ENCODE measurements at places on chromosomes 5 and 9.

- no peaks in the 10 kb centered on the region for H3K4me1 ChIP-seq
- H3K27me3 ChIP-seq: no peaks in the 10 kb centered on the region
- no peak overlapping the region for H3K27ac ChIP-seq
- peak; percentile 38 for DNase-seq
- H3K4me3 ChIP-seq: no peak overlapping the region
Measured at GRCh38 chr9:112341730-112342129, 8.3 kb upstream of the PTBP3 start.

DNA sequence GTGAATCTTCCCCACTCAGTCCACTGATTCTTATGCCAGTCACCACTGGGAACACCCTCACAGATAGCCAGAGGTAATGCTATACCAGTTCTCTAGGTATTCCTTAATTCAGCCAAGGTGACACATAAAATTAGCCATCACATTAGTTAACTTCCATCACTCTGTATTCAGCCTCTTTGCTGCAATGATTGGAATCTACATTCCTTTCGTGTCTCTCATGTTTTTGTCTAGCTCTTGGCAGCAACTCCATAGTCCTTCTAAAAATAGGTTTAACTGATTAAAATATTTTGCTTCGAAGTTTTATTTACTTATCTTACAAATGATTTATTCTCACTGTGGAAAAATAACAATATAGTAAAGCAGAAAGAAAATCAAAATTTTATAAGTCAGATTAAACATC, 19.6 kb upstream of the RNF20 start:
- H3K4me1 ChIP-seq: no peaks in the 10 kb centered on the region
- H3K4me3 ChIP-seq: no peak overlapping the region
- H3K27ac ChIP-seq: no peak overlapping the region
- no peaks in the 10 kb centered on the region for H3K27me3 ChIP-seq

GRCh38 chr5:134556994-134557393, 31.5 kb downstream of the JADE2 start:
- H3K27ac ChIP-seq: no peak overlapping the region
- no peak overlapping the region for H3K4me3 ChIP-seq
- H3K27me3 ChIP-seq: no peaks in the 10 kb centered on the region
- no peaks in the 10 kb centered on the region for H3K36me3 ChIP-seq
- no peak for DNase-seq
- H3K4me1 ChIP-seq: no peaks in the 10 kb centered on the region

DNA sequence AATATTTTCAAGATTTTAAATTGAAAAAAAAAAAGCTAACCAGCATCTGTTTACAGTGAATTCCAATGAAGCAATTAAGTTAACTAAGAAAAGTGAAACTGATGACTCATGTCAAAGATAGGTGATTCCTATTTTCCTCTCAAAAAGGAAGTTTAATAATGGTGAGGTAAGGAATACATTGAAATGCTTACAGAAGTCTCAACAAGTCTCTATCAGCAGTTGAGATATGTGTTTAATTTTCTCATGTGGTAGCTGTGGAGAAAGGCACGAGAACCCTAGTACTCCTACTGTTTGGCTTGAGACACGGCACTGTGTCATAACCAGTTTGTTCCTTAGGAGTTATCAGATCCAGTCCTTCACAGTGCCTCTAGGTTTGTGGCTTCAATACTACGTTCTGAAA, 114.5 kb downstream of the SLC25A46 start:
- H3K4me1 ChIP-seq: no peaks in the 10 kb centered on the region
- H3K27me3 ChIP-seq: no peaks in the 10 kb centered on the region
- no peaks in the 10 kb centered on the region for H3K36me3 ChIP-seq
- H3K27ac ChIP-seq: no peak overlapping the region
- no peak overlapping the region for H3K4me3 ChIP-seq

DNA sequence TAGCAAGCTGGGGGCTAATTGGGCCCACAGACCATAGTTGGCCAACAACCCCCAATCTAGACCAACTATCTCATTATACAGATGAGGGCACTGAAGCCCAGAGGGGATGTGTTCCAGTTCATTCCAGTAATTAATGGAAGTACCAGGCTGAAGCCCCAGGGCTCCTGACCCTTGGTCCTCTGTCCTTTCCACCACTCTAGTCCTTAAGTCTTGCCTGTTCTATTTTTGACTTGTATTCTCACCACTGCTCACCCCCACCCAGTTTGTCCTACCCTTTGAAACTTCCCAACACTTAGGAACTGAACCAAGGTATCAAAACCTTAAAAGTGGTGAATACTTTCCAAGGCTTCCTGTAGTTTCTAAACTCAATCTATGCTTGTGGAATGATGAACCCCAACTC, 407.4 kb downstream of the ENC1 start:
- no peak overlapping the region for H3K4me3 ChIP-seq
- H3K36me3 ChIP-seq: no peaks in the 10 kb centered on the region
- no peaks in the 10 kb centered on the region for H3K4me1 ChIP-seq
- H3K27me3 ChIP-seq: no peaks in the 10 kb centered on the region

DNA sequence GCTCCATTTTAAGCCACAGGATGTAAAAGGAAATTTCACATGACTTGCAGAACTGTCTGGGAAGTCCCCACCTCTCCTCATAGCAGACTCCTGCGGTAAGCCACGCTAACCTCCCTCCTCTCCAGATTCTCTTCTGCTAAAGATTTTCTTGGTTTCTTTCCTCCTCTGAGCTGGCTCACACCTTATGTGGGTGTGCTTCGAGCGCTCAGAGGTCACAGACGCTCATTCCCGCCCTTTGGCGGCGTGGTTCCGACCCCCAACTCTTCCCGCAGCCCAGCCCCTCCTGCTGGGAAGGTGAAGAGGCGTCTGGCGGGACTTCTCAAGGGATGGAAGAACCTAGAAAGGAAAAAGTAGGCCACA, 32.9 kb upstream of the CDK20 start:
- H3K4me3 ChIP-seq: no peak overlapping the region
- no peaks in the 10 kb centered on the region for H3K36me3 ChIP-seq
- DNase-seq: no peak
- no peak overlapping the region for H3K27ac ChIP-seq
- no peaks in the 10 kb centered on the region for H3K4me1 ChIP-seq

GRCh38 chr5:180786531-180787398, 15.8 kb downstream of the MGAT1 start:
- no peak for DNase-seq
- no peaks in the 10 kb centered on the region for H3K27me3 ChIP-seq
- no peak overlapping the region for H3K4me3 ChIP-seq
- H3K4me1 ChIP-seq: peaks cover 11% of the 10 kb centered on the region

- H3K27me3 ChIP-seq: no peaks in the 10 kb centered on the region
- H3K4me1 ChIP-seq: no peaks in the 10 kb centered on the region
- no peak for DNase-seq
- peaks cover 24% of the 10 kb centered on the region for H3K36me3 ChIP-seq
Measured at GRCh38 chr5:132576123-132576522, 19.3 kb downstream of the RAD50 start.

GRCh38 chr9:136229096-136230065, 16.2 kb downstream of the QSOX2 start:
- H3K27me3 ChIP-seq: no peaks in the 10 kb centered on the region
- no peak for DNase-seq
- H3K4me1 ChIP-seq: peaks cover 8% of the 10 kb centered on the region

GRCh38 chr5:142929587-142929986, 159.4 kb downstream of the ARHGAP26 start:
- no peaks in the 10 kb centered on the region for H3K27me3 ChIP-seq
- H3K36me3 ChIP-seq: no peaks in the 10 kb centered on the region
- H3K4me1 ChIP-seq: no peaks in the 10 kb centered on the region
- DNase-seq: no peak
- H3K4me3 ChIP-seq: no peak overlapping the region

- no peak for DNase-seq
- no peak overlapping the region for H3K27ac ChIP-seq
- H3K36me3 ChIP-seq: no peaks in the 10 kb centered on the region
- H3K4me1 ChIP-seq: peaks cover 17% of the 10 kb centered on the region
- no peaks in the 10 kb centered on the region for H3K27me3 ChIP-seq
Measured at GRCh38 chr5:11027660-11028059, 266.6 kb upstream of the DAP start.

DNA sequence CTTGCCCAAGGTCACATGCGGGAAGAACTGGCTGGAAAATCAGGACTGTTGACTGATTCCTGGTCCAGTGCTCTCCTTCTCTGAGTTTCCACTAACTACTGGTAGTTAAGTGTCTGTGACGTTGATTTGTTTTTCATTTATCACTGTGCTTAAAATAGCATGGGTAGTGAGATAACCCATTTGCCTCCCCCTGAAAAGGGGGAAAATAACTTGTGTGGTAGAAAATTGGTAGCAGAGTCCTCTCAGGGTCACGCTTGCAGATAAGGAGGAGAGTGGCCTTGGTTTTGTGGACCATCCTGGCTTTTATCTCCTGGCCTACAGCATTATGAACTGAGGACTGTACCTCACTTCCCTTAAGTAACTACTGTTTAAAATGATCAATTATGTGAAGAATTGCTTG, 10.9 kb downstream of the FUBP3 start:
- H3K4me3 ChIP-seq: no peak overlapping the region
- H3K27me3 ChIP-seq: no peaks in the 10 kb centered on the region
- H3K27ac ChIP-seq: peak overlapping the region; percentile 94

DNA sequence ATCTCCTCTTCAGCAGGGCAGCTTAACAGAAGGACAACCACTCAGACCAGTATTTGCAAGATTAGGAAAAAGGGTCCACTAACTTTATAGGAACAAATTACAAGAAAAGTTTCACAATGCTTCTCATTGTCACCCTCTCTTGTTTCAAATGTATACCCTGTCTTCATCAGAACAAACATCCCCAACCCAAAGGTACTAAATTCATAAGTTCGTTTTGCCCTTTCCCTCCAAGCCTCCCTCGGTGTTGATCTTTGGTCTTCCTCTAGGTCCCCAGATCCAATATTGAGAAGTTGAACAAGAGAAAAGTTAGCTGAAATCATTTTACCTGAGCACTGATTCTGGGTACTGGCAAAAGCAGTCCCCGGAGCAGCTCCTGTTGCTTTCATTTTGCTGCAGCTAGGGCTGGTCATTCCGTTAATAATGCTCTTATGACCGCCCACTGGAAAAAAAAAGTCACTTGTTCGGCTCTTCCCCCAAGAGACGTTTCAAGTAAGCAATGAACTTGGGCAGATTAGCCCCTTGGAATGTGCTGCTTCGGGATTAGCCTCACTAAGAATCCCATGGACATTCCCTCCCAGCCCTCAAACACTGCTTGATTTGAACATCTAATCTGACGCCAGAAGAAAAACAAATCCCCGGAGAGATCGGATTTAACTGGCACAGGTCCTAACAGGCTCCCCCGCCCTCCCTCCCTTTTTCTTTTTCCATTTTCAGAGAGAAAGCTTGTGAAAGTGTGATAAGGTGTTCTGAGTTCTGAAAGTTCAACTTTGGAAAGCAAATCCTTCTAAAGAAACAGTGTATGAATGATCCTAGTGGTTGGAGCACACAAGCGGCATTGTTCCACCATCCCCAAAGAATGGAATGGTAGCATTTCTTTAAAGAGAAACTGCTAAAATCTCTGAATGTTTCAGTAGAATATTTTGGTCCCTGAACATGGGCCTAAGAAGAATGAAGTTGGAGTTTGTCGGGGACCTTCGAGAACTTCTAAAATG, 252.5 kb downstream of the TRPM3 start:
- H3K4me3 ChIP-seq: no peak overlapping the region
- no peaks in the 10 kb centered on the region for H3K27me3 ChIP-seq
- H3K27ac ChIP-seq: no peak overlapping the region
- H3K36me3 ChIP-seq: no peaks in the 10 kb centered on the region

- H3K36me3 ChIP-seq: no peaks in the 10 kb centered on the region
- H3K4me1 ChIP-seq: no peaks in the 10 kb centered on the region
- H3K27me3 ChIP-seq: no peaks in the 10 kb centered on the region
- H3K27ac ChIP-seq: no peak overlapping the region
Measured at GRCh38 chr9:93299418-93300174, 115.7 kb downstream of the WNK2 start.

DNA sequence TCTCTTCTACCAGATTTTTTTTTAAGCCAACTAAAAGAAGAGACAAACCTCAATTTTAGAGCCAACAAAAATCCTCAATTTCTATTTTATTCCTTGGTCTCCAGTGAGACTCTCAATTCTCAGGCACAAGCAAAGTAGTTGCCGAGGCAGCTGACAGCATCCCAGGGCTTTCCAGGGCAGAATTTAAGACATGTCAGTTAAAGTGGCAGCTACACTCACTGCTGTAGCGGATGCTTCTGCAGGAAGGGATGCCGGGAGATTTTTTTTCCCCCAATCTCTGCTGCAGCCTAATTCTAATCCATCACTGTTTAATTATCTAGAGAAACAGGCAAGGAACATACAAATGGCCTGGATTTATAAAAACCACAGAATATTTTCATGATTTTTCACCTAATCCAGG, 57.0 kb downstream of the TTC39B start:
- peak; percentile 32 for DNase-seq
- H3K27me3 ChIP-seq: no peaks in the 10 kb centered on the region
- no peak overlapping the region for H3K4me3 ChIP-seq
- H3K4me1 ChIP-seq: peaks cover 17% of the 10 kb centered on the region

DNA sequence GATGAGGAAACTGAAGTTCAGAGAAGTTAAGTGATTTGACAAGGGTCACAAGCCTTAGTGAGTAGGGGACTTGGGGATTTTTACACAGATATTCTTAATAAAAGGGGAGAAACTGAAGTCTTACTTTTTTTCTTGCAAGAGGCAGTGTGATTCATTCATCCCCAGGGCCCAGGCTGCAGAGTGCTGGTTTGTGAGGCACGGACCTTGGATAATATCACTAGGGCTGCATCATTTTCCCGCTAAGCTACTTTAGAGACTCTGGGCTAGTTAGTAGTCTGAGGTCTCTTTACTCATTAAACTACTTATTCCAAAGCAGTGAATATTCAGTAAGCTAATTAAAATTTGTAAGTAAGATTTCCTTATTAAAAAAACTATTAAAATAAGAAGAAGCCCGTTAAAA, 195.0 kb downstream of the PBX3 start:
- H3K36me3 ChIP-seq: peaks cover 26% of the 10 kb centered on the region
- no peak for DNase-seq
- H3K4me1 ChIP-seq: no peaks in the 10 kb centered on the region
- no peak overlapping the region for H3K4me3 ChIP-seq
- H3K27me3 ChIP-seq: no peaks in the 10 kb centered on the region

- H3K36me3 ChIP-seq: no peaks in the 10 kb centered on the region
- H3K27me3 ChIP-seq: no peaks in the 10 kb centered on the region
- H3K4me3 ChIP-seq: no peak overlapping the region
- H3K27ac ChIP-seq: no peak overlapping the region
- H3K4me1 ChIP-seq: no peaks in the 10 kb centered on the region
- no peak for DNase-seq
Measured at GRCh38 chr5:158378931-158379330, 520.0 kb upstream of the CLINT1 start.

GRCh38 chr9:86405926-86406325, 51.7 kb upstream of the TUT7 start:
- no peak overlapping the region for H3K27ac ChIP-seq
- H3K27me3 ChIP-seq: peaks cover 8% of the 10 kb centered on the region
- peaks cover 5% of the 10 kb centered on the region for H3K4me1 ChIP-seq

DNA sequence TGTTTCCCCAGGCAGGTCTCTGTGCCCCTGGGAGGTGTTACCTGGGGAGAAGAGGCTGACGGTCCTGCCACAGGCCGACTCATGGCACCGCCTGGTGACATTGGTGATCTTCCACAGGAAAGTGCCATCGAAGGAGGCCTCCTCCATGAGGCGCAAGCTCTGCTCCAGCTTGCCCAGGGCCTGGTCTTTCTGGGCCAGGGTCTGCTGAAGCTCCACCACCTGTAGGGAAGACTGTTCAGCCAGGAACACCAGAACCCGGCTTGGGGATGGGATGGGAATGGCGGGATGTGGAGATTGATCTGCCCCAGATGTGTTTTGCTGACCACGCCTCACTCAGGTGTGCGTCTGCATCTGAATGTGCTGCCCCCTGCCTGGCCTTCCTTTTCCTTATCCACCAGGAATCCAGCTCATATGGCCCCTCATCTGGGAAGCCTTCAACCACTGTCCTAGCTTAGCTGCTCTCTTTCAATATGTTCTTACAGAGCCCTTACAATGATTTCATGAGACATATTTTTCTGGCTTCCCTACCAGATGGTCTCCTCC, 15.2 kb downstream of the TRAF1 start:
- peaks cover 6% of the 10 kb centered on the region for H3K4me1 ChIP-seq
- H3K27me3 ChIP-seq: no peaks in the 10 kb centered on the region
- no peak for DNase-seq
- no peak overlapping the region for H3K27ac ChIP-seq
- no peak overlapping the region for H3K4me3 ChIP-seq

Measured in cardiac muscle cell (in vitro differentiated cells and primary cell).